Occipital lobe (tissue), 3 donors: ENCODE measurements at places on chromosomes 4 and X.

GRCh38 chr4:70903291-70903603 lies 1.1 kb downstream of the MOB1B start:
- DNase-seq: no peak

GRCh38 chr4:7650606-7651385 lies 216.1 kb upstream of the PSAPL1 start:
- DNase-seq: no peak

GRCh38 chrX:131630534-131630933 lies 86.7 kb downstream of the OR13H1 start:
- no peak for DNase-seq

GRCh38 chr4:600850-601515 lies 24.4 kb upstream of the PDE6B start:
- no peak for DNase-seq

GRCh38 chr4:125159001-125159400 lies 155.8 kb upstream of the FAT4 start:
- DNase-seq: no peak

DNA sequence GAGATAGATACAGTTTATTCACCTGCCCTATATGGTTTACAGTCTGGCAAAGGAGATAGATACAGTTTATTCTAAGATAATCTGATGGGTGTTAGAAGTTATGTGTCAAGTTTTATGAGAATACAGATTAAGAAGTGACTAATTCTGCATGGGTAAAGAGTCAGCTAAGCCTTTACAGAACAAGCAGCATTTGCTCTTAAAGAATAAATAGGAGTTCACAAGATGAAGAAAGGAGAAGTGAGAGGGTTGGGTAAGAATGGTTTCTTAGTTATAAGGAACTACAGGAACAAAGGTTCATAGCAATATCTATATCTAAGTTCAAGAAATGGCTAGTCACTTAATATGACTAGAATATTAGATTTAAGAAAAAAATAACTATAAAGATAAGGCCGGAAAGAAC lies 47.6 kb downstream of the THOC2 start:
- no peak for DNase-seq

GRCh38 chr4:150261571-150261970 lies 183.3 kb downstream of the DCLK2 start:
- no peak for DNase-seq

GRCh38 chrX:139931646-139932072 lies 1.2 kb downstream of the ATP11C start:
- no peak for DNase-seq

- DNase-seq: no peak
Observed at GRCh38 chr4:18057821-18058533, 36.4 kb upstream of the LCORL start.

GRCh38 chr4:94895081-94895480 lies 137.3 kb downstream of the BMPR1B start:
- no peak for DNase-seq

- DNase-seq: no peak
Observed at GRCh38 chrX:21974011-21974385, 33.5 kb downstream of the SMS start.

DNA sequence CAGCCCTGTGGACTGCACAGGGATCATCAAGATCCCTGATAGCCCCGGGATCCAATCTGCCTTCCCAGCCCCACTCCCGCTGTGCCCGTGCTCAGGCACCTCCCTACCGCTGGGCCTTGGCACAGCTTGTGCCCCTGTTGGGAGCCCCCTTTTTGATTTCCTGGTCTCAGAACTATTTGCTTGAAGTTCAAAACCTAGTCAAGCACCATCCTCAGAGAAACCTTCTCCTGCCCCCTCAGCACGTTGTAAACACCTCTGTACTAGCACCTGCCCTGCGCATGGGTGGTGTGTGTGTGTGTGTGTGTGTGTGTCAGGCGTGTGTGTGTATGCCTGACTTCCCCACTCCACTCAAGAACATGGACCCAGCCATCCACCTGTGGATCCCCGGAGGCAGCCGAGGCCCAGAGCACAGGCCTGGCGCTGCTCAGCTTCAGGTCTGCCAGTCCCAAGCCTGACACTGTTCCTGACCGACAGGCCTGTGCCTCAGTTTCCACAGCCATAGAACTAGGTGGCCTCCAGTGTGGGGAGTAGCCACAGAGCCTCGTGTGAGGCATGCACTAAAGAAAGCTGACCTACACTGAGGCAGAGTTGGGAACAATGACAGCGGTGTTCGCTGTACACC lies 65.5 kb downstream of the ADRA2C start:
- DNase-seq: no peak

DNA sequence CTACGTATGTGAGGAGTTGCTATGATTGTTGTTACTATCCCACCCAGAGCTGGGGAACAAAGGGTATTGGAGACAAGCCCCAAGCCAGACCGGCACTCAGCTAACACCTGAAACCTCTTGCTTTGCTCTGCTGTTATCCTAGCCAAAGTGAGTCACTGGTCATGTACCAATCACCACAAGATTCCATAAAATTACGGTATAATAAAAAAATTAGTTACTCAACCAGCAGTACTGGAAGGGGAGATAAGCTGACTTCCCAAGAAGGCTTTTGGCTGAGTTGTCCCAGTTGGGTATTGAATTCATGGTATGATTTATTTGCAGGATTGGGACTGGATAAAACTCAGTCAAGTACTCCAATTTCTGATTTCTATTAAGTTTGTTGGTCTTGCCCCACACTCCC lies 5.3 kb downstream of the EDA2R start:
- no peak for DNase-seq

DNA sequence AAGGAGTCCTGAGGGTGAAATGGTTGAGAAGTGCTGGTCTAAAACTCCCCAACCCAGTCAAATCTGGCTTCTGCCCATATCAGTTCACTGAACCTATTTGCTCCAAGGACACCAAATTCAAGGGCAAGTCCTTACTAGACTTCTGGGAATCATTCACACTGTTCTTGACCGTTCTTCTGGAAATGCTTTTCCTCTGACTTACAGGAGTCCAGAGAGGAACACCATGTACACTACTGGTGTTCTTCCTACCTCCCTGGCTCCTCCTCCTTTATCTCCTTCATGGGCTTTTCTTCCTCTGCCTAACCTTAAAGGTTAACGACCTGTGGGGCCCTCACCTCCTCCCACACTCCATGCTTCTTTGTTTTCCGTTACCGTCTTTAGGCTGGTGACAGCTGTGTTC lies 281.3 kb downstream of the FRMPD4 start:
- DNase-seq: no peak

DNA sequence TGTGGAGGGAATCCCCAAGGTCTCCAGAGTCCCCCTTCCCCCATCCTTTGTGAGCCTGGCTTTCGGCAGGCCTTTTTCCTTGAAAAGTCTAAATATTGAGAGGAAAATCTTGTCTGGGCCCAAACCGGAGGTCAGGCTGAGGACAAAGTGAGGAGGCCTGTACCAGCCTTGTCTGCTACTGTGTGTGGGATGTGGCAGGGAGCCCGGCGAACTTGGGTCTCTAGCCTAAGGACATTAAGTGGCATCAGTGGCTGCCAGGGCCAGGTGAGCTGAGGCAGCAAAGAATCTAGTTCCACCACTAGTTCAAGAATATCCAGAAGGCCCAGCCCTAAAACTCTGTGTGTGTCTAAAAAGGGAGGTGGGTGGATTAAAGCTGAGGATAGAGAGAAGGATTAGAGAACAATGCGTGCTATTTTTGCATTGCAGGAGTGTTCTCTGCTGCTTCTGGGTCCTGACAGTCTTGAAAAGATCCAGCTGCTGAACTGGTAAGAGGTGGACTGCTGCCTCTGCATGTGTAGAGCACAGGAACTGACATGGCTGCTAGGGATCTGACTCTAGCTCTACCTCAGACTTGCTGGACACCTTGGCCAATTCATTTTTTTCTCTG lies 1.2 kb upstream of the AMER1 start:
- peak; percentile 13 for DNase-seq

DNA sequence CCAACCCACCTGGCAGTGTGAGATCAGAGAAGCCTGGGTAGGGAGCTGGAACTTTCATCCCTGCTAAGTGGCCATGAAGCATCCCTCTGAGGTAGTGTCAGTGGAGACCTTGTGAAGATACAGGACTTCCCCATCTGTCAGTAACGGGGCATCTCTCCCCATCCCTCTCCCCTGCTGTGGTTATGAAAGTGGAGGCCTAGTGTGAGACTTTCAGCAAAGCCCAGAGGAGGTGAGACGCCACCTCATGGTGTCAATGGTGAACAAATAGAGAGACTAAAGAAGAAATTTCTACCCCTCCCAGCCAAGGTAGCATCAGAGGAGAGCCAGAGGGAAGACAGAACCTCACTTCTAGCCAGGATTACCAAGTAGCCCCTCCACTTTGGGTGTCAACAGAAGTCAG lies 150.2 kb downstream of the VEGFC start:
- DNase-seq: no peak

DNA sequence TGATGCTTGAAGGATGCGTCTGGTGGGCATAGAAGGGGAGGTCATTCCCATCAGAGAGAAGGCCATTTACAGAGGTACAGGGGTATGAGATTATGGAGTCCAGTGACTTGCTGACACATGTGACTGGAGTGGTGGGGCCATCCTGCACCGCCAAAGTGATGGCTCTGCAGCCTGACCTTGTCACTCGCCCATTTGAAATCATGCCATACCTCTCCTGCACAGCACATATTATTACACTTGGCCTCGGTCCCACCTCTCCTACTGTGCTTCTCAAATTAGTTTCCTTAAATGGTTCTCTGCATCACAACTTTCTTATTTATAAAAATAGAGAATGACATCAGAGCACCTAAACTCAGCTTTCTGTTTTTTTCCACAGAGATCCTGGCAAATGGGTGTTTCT lies 60.7 kb upstream of the HAND2 start:
- DNase-seq: no peak
